Chondrocyte (in vitro differentiated cells): ENCODE measurements at places on chromosomes 12 and 14. TPM values are rescaled to one million over a fixed set of nuclear protein-coding genes. Genes with fewer than 3 reads are reported as not detected.
A peak's percentile ranks its signal among the peaks of the same experiment; 100 is the strongest.

- H3K4me3 ChIP-seq: no peak overlapping the region
- no peaks in the 10 kb centered on the region for H3K27me3 ChIP-seq
- no peak for DNase-seq
- H3K36me3 ChIP-seq: no peaks in the 10 kb centered on the region
- H3K27ac ChIP-seq: no peak overlapping the region
Observed at GRCh38 chr12:75786070-75786469, 245.5 kb downstream of the PHLDA1 start.

GRCh38 chr12:130552483-130552996 lies 163.6 kb downstream of the RIMBP2 start:
- H3K27me3 ChIP-seq: no peaks in the 10 kb centered on the region
- no peaks in the 10 kb centered on the region for H3K36me3 ChIP-seq
- no peak overlapping the region for H3K4me3 ChIP-seq

DNA sequence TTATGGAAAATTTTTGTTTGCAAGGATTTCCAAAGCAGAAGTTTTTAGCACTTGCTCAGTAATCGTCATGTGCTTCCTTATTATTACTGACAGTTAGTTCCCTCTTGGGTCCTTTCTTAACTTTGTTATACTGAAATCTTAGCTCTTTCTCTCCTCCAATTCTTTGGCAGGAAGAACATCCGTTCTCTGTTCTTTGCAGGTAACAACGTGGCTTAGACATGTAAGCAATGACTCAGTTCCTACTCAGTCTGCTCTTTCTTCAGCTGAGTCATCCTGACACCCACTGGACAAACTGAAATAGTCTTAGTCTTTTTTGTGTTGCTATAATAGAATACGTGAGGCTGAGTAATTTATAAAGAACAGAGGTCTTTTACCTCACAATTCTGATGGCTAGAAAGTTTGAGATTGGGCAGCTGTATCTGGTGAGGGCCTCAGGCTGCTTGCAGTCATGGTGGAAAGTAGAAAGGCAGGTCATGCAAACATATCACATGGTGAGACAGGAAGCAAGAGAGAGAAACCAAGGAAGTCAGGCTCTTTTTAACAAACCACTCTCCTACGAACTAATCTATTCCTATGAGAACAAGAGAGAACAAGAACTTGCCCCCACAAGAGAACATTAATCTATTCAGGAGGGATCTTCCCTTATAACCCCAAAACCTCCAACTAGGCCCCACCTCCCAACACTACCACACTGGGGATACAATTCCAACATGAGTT lies 49.2 kb downstream of the TESPA1 start:
- H3K27ac ChIP-seq: peak overlapping the region; percentile 46
- H3K4me1 ChIP-seq: peaks cover 6% of the 10 kb centered on the region
- H3K27me3 ChIP-seq: no peaks in the 10 kb centered on the region
- no peak overlapping the region for H3K4me3 ChIP-seq
- H3K36me3 ChIP-seq: peaks cover 3% of the 10 kb centered on the region
- DNase-seq: no peak

DNA sequence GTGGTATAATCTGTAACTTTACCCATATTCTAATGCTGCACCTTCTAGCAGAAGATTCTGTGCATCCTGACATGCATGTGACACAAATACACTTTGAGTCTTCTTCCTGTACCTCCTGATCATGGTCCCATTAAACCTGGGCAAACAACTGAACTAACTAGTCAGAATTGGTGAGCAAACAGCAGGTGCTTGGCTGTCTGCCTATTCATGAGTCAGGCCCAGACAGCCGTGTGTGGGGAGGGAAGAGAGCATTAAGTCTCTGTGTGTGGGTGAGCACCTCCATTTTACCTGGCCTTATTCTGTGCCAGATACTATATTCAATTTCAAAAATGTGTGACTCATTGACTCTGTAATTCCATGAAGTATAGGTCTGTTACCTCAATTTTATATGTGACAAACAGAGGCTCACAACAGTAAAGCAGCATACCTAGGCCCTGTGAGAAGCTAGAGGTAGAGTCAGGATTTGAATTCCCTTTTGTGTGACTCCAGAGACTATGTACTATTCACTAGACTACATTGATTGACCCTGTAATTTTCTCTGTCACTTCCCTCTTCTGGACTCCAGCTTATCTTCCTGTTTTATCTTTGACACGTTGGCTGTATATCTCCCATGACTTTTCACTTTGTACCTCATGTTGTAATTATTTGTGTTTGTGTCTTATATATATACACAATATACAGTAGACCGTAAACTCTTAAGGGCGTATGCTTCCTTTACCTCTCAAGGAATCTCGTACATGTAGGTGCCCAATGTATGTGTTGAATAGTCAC lies 32.2 kb downstream of the SUSD6 start:
- peak overlapping the region; percentile 56 for H3K27ac ChIP-seq
- peaks cover 7% of the 10 kb centered on the region for H3K36me3 ChIP-seq
- peaks cover 58% of the 10 kb centered on the region for H3K4me1 ChIP-seq

CLEC4C gene
- total RNA-seq: not detected in 3 replicates
